Occipital lobe (tissue), 3 donors: ENCODE measurements at places on chromosomes 12 and 14. TPM values are rescaled to one million over a fixed set of nuclear protein-coding genes. Genes with fewer than 3 reads are reported as not detected.

The SNRNP35 gene
- 25.4 TPM for total RNA-seq

The ABCC9 gene
- 21.2 TPM for total RNA-seq

- no peak for DNase-seq
These were observed 19.9 kb upstream of the COX6A1 start for GRCh38 chr12:120417917-120418580.

DNA sequence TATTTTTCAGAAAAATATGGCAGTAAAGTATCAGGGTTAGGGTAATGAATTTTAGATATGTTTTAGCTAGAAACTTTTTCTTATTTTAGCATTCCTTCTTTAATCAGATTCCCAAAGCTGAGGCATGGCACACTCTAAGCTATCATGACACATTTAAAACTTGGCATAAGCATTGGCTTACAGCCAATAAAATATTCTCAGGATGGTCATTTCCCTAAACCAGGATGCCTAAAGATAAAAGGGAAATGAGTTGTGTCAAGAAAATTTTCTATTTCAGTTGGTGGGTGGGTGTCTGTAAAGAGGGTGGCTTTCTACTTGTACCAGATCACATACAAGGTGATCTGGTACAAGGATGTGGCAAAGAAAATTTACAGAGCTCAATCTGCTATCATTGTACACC lies 47.8 kb downstream of the PEBP1 start:
- DNase-seq, result no peak
